ENCODE measurements at places on chromosomes 11 and 22.
A peak's percentile ranks its signal among the peaks of the same experiment; 100 is the strongest.

DNA sequence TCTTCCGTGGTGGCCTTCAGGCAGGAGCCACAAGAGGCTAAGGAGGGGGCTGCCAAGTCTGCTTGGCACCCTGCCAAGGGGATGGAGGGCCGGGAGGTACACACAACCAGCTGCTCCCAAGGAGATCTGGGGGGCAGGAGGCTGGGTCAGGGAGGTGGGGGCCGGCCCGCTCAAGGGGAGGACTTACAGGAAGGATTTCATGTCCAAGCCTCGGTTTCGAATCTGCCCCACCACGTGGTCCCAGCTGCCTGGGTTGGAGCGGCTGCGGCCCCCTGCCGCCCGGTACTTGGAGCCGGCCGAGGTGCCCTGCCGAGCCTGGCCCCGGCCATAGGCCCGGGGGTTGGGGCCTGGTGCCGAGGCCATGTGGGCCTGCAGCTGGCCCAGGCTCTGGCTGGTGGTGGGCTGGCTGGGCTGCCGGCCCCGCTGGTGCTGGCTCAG is 33.5 kb downstream of the LRRC10B start:
- no peak for DNase-seq

DNA sequence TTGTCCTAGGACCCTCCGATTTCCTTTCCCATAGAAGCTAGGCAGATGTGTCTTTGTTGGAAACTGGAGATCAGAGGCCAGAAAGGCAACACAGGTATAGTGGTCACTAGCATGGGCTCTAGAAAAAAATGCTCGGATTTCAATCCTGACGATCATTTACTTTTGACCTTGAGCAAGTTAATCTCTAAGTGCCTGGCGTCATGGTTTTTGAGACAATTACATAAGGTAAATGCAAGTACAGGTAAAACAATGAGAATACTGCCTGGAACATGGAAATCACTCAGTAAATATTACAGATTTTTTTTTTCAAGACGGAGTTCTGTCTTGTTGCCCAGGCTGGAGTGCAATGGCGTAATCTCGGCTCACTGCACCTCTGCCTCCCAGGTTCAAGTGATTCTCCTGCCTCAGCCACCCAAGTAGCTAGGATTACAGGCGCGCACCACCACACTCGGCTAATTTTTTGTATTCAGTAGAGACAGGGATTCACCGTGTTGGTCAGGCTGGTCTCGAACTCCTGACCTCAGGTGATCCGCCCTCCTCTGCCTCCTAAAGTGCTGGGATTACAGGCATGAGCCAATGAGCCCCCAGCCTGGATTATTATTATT is 1.1 kb upstream of the DENND5A start:
- DNase-seq: no peak

DNA sequence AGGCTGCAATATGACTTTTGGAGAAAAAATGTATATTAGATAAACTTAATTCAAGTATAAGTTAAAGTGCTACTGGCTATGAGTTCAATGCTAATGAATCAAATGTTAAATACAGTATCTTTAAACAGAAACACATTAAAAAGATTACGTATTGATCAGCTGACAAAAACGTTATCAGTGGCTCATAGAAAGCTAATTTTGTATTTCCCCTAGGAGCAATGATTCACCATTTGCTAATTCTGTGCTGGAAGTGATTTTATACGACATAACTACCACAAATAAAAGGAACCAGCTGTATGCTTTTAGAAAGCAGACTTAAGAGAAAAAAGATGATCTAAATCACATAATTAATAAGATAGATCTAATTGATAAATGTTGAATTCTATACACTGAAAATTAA is 43.6 kb downstream of the MRE11 start:
- DNase-seq: no peak

DNA sequence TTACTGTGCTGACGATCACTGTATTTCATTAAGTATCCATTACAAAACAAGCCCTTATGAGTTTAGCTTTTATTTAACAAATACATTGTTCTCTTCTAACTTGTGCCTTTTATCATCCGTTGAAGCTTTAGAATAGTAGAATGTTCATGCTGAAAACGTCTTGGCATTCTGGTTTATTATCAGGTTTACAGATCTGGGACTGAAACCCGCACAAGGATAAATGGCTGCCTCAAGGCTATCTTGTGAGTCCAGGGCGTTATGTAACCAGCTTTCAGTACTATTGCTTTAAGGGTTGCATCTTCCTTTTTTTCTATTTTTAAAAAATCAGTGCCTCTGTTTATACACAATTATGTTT is 66.6 kb upstream of the PRODH start:
- no peak for DNase-seq

DNA sequence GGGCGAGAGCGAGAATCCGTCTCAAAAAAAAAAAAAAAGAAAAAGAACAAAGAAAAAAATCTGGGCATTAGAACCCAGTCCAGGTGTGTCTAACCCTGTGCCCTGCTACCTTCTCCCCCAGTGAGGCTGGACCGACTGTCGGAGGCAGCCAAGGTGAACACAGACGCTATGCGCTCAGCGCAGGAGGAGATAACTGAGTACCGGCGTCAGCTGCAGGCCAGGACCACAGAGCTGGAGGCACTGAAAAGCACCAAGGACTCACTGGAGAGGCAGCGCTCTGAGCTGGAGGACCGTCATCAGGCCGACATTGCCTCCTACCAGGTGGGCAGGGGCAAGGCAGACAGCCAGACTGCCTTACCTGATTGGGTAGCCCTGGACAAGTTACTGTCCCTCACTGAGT is 3.2 kb downstream of the NEFH start:
- DNase-seq: no peak

DNA sequence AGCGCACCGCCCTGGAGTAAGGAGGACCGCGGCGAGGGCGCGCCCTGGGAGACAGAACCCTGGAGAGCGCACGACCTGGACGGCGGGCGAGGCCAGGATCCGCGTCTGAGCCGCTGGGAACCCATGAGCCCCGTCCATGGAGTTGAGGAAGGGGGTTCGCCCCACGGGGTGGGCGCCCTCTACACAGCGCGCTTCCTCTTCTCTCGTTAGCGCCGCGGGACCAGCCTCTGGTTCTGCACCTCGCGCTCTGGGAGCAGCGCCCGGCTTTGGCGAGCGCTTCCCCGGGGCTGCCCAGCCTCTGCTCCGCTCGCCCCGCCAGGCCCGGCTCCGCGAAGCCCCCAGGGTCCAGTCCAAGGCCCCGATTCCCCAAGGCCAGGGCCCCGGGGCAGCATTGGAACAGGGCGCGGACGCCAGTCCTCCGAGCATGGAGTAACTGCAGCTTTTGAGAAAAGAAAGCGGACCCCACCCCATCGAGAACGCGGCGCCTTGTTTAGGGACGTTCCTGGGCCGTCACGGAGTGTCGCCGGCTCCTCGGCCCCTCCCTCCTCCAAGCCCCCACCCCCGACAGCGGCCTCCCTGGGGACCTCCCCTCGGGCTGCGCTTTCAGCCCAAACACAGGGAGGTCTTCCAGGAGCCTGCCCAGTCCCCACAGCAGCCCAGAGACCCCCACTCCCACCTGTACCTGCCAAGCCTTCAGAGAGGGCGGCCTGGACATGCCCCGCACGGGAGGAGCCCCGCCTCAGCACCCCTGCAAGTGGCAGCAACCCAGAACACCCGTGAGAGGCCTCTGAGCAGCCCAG is 56.2 kb downstream of the BRD1 start:
- DNase-seq: no peak

- DNase-seq: no peak
Observed at GRCh38 chr11:126140926-126141280, 70.5 kb downstream of the RPUSD4 start.

- no peak for DNase-seq
Observed at GRCh38 chr22:17820879-17821439, 46.7 kb upstream of the BID start.

DNA sequence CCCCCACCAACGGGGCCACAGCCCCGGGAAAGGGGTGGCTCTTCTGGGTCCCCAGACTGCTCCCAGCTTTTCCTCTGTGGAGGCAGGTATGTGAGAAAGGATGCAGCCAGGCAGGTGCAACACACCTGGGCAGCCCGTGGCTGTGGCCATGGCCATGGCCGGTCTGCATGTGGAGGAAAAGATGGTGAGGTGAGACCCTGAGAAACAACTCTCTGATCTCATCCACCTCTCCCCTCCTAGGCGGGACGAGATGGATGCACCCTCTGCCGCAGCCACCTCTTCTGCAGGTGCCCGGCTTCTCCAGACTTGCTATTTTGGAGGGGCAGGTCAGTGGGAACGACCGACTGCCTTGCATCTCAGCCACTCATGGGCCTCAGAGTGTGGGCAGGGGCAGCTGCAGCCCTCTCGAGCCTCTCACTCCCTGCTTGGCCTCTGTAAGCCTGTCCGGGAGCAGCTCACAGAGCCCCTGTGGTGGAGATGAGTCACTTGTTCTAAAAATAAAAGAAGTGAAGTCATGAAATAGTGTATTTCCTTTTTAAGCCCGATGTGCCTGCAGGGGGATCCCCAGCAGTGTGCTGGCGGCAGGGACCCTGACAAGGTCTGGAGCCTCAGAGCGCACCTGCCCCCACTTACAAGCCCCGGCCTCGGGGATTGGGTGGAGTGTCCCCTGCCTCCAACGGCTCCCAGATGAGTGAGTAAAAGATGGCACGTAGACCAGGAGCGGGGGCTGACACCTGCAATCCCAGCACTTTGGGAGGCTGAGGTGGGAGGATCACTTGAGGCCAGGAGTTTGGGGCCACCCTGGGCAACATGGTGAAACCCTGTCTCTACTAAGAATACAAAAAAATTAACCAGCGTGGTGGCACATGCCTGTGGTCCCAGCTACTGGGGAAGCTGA is 10.7 kb downstream of the SMIM38 start:
- DNase-seq: peak; percentile 91

DNA sequence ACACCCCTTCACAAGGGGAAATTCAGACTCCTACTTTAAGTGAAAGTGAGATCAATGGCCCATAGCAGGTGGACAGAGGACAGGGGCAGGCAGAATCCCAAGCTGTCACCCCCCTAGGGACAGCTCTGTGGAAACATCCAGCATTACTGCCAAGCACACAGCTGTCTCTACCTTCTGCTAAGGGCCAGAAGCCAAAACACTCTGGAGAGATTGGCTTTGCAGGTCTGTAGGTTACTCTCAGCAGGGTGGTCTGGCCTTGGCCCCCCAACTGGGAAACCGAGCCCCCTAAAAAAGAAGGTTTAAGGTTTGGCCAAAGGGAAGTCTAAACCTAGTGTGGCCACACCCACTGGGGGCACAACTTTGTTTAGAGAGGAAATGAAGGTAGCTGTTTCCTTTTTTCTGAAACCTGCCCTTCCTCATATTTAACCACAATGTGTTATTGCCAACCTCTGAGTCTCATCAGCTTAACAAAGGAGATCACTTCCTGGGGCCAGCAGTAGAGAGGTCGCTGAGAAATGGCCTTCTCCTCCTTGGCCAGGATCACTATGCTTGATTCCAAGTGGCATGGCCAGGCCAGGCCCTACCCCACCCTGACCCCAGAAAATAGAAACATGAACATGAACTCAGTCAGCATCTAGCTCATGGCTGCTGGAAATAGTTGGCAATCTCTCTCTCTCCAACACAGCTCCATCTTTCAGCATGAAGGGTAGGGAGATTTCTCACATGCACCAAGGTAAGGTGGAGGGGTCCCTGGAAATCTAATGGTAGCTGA is 25.9 kb upstream of the SCARF2 start:
- DNase-seq: peak; percentile 40

DNA sequence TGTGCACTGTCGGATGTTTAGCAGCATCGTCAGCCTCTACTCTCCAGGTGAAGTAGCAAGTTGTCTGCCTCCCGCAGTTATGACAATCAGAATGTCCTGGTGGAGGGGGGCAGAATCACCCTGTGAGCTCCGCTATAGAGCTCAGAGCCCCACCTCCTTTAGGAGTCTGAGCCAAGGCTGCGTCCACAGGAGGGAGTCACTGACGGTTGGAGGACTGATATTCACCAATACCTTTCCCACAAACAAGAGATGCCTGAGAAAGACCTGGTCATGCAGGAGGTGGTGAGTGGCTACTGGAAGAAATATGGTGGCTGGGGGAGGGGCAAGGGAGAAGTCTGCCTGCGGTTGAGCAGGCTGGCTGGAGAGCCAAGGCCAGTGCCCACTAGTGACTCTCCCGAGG is 41.7 kb upstream of the ADA2 start:
- DNase-seq: no peak

GRCh38 chr11:10692531-10693115 is 932 bp downstream of the IRAG1 start:
- no peak for DNase-seq

DNA sequence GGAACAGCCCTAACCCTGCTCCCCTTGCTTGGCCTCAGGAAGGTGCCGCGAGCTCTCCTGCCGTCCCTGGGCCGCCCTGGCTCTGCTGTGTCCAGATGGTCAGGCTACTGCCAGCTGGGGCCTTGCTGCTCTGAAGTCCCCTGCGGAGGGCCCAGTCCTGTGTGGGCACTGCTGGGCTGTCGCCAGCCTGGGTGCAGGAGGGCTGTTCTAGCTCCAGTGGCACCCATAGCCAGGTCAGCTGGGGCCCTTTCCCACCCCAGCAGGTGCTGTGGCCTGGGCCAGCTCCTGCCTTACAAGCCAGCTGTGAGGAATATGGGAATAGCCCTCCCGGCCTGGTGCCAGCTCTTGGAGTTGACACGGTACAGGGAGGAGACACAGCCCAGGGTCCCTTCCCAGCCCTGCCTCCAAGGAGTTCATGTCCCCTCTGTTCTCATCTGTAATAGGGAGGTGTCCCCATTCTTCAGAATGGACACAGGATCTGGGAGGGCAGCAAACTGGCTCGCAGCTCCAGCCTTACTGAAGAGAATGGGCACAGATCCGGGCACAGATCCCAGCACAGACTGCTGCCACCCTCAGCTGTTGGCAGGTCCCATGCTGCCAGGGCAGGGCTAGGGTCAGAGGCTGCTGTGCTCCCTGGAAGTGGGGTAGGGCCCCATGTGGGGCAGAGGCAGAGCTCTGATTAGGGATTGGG is 3.9 kb downstream of the DERL3 start:
- no peak for DNase-seq

DNA sequence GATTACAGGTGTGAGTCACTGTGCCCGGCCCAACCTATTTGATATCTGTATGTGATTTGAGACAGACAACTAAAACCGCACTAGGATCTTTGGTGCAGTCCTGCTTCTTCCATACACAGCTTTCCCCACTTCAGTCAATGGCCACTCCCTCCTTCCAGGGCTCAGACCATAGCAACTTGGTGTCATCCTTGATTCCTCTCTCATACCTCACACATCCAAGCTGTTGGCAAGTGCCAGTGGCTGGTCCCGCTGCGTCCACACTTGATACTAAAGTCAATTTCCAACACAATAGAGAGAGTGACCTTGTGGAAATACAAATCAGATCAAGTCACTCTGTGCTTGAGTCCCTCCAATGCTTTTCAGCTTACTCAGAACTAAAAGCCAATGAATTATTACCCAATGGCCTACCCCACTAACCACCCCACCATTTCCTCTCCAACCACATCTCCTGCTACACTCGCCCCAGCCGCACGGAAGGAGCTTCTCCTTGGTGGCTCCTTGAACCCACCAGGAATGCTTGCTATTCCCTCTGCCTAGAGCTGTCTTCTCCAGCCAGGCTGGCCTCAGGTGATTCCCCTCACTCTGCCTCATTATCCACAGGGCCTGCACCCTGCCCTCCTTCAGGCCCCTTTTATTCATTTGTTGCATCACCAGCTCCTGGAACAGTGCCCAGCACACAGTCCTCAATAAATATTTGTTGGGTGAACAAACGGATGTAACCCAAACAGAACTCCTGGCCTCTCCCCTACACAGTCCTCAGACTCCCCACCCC is 12.9 kb downstream of the ABTB2 start:
- peak; percentile 22 for DNase-seq

Data from suppressor macrophage (primary cell).